GM04504 (cell line): ENCODE measurements at places on chromosomes 1 and 21.

- DNase-seq, result no peak
Measured at GRCh38 chr1:102107441-102107840, 110.7 kb upstream of the OLFM3 start.

DNA sequence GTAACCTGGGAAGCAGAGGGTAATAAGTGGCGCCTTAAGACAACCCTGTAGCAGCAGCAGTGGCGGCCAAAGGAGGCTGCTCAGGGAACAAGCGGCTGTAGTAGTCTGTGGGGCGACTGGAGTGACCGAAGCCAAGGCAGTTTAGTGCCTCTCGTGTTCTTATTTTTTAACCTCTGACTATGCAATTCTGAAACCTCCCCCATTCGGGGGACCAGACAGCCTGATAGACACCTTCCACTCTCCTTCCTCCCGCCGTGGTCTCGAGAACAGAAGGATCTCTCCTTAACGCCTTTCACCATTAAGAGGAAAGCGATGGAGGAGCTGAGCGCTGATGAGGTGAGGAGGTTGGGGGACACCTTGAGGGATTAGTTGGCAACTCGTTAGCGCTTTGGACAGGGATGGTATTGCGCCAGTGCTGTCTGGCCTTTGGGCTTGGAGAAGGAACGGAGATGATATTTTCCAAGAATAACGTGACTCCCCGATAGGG lies 644 bp downstream of the UBE4B start:
- DNase-seq, result no peak

DNA sequence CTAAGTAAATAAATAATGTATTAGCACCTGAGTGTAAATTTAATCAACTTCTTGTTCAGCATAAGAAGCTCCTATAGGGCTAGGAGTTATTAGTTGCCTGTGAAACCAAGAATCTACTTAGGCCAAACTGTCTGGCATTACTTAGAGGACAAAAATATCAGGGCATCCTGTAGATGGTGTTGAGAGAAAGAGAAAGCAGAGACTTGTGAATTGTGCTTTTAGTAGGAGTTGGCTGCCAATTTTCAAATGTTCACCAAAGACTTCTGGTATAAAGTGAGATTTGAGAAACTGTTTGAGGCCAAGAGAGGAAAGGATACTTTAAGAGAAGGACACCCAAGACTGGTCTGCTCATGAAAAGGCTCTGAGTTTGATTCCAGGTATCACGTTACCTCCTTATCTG lies 315.5 kb upstream of the DEPDC1 start:
- no peak for DNase-seq

DNA sequence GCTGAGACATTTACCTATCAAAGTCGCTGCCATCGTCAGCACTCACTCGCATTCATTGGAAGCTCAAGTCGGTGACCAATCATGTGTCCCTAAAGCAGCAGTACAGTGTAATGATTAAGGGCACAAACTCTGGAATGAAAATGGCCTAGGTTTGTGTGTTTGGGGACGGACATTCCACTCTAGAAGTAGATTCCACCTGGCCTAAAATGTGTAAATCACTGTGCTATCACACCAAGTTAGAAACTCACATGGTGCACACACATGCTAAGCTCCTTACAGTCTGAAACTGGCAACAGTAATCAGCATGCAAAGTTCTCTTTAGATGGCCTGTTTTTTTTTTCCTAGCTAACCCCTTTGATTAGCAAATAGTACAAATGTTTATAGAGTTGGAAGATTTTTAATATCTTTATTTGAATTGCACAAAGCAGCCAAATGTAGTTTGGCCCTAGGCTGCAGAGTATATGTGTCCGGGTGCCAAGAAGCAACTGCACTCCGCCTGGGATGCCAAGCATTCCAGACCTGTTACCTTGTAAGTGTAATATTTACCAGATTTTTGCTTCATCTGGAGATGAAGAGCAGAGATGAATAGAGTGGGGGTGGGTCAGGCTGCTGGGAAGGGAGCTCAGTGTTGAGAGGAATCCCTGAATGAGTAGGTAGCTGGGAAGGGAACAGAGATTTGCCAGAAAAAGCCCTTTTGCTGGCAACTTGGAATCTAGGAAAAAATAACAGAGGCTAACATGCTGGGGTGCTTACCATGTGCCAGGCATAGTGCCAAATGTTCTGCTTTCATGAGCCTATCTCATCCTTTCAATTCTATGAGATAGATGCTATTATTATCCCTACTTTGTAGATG lies 35.2 kb downstream of the TGFB2 start:
- DNase-seq, result peak; percentile 77

- DNase-seq, result no peak
Measured at GRCh38 chr1:50493710-50494109, 70.5 kb upstream of the DMRTA2 start.

DNA sequence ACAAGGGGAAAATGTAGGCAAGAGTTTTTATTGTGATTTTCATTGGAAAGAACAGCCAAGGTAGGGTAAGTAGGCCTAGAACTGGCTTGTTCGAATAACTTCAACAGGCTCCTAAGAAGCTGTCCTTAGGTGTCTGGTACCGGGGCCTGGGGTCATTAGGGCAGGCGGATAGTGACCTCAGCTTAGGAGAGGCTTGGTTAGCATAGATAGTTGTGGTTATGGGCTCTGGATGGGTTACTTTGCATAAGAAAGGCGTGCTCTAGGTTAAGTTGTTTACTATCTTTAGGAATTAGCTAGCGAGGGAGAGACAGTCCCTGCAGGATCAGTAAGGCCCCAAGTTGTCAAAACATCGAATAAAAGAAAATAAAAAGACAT lies 20.7 kb upstream of the HPCAL4 start:
- no peak for DNase-seq
